ENCODE measurements at places on chromosomes 12 and 14.

GRCh38 chr14:101584055-101584859 is 23.0 kb downstream of the DIO3 start:
- no peak for DNase-seq

DNA sequence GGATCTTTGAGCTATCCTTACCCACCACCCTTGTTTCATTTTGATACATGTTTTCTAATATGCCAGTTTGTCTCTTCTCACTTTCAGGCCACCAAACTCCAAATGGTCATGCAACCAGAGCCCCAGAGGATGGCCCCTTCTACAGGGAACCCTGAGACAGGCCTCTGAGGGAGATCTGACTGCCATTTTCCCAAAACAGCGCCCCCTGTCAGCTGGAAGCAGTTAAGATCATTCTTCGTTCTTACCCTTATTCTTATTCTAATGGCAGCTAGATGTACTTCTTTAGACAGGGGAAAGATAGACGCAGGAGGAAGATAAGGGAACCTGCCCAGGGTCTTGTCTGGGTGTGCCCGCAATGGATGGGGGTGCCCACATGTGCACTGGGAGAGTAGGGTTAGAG is 38.4 kb downstream of the C12orf56 start:
- no peak for DNase-seq

- no peak for DNase-seq
These were observed 5.1 kb downstream of the ADCY4 start for GRCh38 chr14:24329736-24330135.

- no peak for DNase-seq
These were observed 92.7 kb downstream of the DIP2B start for GRCh38 chr12:50597200-50598195.

DNA sequence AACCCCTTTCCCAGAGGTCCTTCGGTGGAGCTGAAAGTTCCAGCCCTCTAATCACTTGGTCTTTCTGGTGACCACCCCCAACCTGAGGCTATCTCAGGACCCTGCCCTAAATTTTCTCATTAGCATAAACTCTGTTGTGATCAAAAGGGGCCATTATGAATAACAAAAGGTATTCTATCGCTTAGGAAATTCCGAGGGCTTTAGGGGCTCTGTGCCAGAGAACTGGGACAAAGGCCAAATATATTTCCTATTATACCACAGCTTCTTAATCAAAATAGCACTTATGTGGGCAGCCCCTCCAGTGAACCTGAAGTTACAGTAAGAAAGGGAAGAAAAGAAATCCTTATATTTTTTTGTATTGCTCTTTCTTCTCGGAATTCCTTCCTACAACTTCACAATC is 125.3 kb upstream of the NPAS3 start:
- no peak for DNase-seq

GRCh38 chr12:16003460-16003859 is 92.3 kb downstream of the DERA start:
- DNase-seq, result no peak

DNA sequence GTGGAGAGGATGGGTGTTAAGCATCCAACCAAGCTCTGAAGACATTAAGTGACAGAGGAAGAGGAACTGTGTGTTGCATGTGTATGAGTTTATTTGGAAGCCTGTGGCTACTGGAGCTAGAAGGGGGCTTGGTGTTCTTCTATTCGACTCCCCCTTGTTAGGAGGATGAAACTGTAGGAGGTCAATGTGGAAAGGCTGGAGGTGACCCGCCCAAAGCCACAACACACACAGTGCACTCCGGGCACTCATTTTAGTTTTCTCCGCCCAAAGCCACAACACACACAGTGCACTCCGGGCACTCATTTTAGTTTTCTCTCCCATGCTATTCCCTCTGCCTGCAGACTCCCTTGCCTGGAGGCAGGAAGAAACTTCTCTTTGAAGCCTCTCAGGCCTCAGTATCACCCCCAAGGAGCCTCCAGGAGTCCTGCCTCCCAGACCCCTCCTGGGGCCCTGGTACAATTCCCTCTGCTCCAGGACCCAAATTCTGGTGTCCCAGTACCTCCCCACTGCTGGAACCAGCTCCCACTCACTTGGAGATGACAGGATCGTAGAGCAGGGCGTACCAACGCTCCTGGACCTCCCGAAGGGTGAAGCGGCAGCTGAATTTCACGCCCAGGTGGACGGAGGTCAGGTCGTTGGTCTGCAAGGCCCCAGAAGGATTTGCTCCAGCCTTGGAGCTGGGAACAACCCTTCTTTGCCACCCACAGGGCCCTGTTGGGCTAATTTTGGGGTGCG is 3.8 kb downstream of the MCRS1 start:
- no peak for DNase-seq

GRCh38 chr14:94129111-94129757 is at the start of gene IFI27L2:
TSS of gene IFI27L2 (minus strand) at chr14:94129604. CDS start at chr14:94129564, 40 bp downstream.
- peak; percentile 76 for DNase-seq

Measured in NCI-H1436 (cell line).